NCI-H69 (cell line): ENCODE measurements at places on chromosomes 12 and 14.

DNA sequence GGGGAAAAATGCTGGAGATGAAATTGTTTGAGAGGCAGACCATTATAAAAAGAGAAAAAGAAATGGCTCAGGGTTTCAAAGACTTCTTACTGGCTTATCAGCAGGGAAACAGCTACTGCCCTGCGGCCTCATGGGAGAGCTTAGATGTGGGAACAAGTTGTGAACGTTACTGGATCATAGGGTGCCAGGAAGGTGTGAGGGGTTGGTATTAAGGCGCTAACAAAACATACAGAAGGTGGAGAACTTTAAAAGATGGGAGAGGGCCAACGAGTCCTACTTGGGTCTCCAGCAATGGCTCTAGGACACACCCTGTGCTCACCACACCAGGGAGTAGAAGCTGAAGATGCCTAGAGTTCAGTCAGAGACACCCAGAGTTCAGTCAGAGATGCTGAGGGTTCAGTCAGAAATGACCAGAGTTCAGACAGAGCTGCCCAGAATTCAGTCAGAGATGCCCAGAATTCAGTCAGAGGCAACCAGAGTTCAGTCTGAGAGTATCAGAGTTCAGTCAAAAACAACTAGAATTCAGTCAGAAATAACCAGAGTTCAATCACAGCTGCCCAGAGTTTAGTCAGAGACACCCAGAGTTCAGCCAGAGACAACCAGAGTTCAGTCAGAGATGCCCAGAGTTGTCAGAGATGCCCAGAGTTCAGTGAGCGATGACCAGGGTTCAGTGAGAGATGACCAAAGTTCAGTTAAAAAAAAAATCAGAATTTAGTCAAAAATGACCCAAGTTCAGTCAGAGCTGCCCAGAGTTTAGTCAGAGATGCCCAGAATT is 1103.6 kb downstream of the BCL11B start:
- DNase-seq = no peak

DNA sequence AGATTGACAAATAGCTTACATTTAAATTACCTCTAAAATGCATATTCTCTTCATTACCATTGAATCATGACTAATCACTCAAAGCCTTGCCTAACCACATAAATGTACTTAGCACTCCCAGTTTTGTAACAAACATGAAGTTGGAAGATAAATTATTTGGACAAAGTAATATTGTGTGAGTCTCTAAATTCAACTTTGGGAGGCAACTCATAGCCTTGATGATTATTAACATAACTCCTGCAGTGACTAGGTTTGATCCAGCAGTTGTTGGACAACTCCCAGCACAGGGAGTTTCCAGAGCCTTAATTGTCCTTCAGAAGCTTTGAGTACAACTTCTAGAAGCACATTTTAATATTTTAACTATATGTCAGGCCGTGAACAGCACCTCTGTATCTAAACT is 153.4 kb upstream of the PDZRN4 start:
- DNase-seq = no peak

GRCh38 chr12:42767326-42767954 is 177.9 kb upstream of the PRICKLE1 start:
- DNase-seq = no peak

GRCh38 chr14:86510491-86510890 is 980.5 kb downstream of the FLRT2 start:
- DNase-seq = no peak

DNA sequence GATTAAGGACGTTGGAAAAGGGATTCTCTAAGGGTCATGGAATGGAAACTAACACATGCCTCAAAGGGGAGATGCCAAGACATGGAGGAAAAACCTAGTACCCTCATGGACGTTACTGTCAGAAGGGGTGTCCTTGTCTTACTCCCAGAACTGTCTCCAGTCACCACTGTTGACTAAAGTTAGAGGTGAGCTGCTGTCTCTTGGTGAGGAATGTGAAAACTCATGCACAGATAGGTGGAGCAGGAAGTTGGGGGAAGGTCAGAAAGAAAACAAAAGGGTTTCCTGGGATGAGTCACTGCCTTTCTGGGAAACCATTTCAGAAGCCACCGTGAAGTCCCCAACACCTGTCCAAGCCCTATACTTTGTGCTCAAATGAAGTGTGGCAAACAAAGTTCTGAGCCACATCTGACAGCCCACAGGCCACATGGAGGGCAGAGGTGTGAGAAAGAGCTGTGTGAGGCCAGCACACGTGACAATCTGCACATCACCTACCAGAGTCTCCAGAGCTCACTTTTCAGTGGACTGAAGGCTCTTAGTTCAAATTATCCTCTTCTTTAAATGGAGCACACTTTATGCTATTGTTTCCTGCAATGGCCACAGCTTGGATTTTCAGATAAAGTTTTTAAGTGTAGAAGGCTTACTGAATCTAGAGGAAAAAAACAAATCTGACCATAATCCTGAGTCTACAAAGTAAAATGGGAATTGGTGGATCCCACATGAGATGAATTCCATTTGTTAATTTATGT is 92.9 kb upstream of the EGLN3 start:
- no peak for DNase-seq

DNA sequence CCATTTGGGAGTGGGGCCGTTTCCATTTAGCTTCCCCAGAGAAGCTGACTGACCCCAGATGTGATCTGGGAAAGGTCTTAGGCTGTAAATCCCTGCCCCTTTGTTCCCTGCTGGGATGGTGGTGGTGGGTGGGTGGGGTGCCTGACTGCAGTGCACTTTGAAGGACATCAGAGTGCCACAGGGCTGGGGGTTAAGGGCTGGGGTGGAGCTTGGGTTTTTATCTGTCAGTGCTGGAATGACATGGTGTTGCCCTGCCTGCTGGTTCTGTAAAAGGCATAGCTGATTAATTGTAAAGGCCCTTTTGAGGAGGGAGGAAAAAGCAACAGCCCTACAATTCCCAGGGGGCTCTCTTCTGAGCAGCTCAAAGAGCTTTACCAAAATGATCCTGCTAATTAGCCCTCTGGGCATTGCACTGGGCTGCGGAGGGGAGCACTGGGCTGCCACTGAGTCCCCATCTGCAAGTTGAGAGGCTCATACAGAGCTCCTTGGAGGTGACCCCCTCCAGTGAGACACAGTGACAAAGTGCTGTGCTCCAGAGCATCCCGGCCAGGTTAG is 21.1 kb downstream of the PLEKHG3 start:
- DNase-seq = peak; percentile 96

DNA sequence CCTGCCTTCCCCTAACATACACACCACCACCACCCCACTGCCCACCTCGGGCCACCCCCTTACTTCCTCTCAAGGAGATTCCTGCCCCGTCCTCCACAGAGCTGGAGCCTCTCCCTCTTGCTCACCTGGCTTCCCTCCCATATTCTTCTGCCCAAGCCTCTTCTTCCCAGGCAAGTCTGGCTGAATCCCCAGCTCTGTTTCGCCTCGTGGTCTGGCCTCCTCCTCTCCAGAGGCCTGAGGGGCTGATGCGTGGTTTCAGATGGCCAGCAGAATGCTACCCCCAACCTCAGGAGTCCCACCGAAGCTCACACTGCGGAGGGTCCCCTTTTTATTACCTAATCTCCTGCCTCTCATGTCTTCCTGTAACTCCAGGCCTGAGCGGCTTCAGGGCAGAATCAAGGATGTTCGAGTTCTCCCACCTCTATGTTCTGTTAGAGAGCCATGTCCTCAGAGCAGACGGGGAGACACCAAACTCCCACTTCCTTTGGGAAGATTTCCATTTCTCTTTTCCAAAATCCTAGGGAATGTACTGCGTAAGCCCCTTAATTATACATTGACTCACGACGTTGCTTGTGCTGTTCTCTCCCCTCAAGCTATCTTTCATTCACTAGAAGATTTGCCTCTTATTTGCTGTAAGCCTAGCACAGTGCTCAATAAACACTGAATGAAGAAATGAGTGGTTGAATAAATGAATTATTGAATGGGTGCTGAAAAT is 33.9 kb upstream of the LTBP2 start:
- no peak for DNase-seq

- DNase-seq = no peak
These were observed 95.8 kb downstream of the STXBP6 start for GRCh38 chr14:24954037-24954699.

GRCh38 chr12:7514416-7514815 is 10.8 kb upstream of the CD163 start:
- no peak for DNase-seq

DNA sequence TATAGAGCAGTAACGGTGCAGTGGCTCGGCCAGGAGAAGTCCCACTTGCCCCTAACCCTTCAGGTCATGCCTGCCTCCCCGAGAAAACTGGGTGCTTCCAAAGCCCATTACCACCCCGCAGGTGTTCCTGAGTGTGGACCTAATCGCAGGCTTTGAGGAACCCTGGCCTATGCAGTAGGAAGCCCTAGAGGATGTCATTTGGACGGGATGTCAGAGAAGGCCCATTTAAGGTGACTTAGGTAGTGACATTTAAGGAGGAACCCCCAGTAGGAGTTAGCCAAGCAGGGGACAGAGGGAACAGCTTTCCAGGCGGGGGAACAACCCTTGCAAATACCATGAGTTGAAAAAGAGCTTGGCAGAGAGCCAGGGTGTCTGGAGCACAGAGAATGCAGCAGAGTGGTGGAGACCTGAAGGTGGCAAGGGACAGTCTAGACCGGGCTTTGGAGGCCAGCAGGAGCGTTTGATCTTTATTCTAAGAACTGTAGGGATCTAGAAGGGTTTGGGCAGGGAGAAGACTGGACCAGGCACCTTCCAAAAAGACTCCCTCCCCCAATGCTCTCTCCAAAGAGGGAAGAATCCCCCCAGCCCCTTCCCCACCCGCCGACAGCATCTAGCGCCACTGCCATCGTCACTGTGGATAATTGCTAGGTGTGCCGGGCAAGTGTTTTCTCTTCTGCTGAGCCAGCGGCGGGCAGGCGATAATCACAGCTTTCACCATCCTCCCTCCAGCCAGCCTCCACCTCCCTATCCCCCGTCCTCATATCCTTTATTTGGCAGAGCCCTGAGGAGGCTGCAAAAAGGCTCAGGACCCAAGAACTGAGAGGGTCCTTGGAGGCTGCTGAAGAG is 33.3 kb upstream of the BEGAIN start:
- DNase-seq = peak; percentile 95

DNA sequence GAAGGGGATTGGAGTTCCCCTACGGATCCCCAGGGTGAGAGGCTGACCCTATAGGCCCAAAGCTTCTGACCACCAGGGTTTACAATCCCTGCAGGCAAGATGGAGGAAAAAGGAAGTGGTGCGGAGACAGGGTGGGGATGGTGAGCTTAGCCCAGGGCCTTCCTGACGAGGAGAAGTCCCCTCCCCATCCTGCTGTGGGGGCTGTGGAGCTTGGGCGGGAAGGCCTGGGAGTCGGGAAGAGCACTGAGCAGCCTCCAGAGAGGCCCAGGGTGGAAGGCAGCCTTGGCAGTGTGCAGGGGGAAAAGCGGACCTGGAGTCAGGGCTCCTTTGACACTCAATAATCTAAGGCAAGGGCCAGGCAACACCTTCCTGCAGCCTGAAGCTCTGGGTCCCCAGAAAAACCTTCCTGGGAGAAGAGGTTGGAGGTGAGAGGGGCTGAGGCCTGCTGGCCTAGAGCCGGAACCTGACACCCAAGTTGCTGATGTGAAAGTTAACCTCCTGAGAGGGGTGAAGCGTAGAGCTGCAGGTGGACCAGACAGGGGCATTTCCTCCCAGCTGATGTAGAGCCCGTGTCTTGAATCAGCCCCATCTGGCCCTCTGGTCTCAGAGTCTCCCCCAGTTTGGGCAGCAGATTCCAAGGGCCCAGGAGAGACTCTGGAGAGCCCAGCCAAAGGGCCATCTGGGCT is 6.0 kb downstream of the HDAC7 start:
- DNase-seq = no peak

- no peak for DNase-seq
These were observed at the start of gene FIGNL2 for GRCh38 chr12:51848326-51848727. Gene FIGNL2 (minus strand): TSS chr12:51848718. CDS start chr12:51822413, 26,305 bp downstream.

DNA sequence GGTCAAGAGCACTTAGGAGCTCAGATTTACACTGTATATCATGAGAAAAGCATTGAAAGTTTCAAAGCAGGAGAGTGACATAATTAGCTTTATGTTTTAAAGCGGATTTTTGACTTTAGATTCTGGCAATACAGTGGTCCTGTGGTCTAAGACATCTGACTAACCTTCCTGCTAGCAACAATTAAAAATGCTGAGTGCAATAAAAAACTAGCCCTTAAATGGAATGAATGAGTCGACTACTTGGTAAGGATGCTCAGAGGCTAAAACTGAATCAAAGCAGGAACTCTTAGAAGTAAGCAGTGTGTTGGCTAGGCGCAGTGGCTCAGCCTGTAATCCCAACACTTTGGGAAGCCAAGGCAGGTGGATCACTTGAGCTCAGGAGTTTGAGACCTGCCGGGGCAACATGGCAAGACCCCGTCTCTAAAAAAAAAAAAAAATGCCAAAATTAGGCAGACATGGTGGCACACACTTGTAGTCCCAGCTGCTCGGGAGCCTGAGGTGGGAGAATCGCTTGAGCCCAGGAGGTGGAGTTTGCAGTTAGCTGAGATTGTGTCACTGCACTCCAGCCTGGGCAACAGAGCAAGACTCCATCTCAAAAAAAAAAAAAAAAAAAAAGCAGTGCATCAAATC is 18.9 kb downstream of the BICD1 start:
- no peak for DNase-seq

DNA sequence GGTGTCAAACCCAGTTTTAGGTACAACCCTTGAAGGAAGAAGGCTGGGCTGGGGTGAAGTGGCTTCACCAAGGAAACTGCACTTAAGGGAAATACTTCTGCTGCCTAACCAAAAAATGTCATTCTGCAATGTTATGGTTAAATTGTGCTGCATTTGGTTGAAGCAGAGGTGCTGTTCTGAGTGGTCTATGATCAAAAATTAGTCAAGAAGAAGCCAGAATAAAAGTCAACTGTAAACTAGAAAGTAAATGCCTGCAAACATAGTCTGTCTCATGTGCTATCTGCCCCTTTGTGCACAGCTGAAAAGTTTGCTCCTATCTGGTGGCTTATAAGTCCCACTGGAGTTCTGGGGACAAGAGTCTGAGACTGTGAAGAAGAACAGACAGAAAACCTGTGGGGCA is 158.8 kb downstream of the C12orf42 start:
- DNase-seq = no peak

- no peak for DNase-seq
These were observed 2.4 kb upstream of the GLS2 start for GRCh38 chr12:56490360-56490759.

DNA sequence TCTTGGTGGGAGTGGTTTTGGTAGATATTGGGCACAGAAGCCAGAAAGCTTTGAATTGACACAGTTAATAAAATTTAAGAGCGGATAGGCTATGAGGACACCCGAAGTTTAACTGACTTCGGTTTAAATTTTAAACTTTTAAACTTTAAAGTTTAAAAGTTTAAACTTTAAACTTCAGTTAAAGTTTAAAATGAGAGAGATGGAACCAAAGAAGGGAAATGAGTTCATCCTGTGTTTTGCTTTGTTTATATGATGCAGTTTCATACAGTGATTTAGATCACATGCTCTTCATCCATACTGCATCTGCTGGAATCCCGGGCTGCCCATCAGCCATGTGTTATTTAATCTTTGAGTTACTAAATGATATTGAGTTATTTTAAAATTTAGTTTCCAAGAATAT is 27.2 kb upstream of the LRRK2 start:
- no peak for DNase-seq

DNA sequence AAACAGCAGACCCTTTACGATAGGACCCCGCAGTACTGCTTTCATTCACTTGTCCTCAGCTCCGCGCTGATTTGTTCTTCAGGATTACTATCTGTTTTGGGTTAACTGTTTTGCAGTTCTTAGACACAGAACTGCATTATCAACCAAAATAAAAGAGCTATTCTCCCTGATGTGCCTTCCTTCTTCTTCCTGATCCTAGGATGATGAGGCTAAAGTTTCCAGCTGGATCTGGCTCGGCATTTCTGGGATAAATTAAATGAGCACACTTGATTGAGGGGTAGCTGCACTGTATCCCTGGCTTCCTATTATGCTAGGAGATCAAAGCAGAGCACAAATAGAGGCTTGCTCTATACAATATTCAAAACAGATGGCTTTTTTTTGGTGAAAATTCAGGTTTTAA is 165.7 kb downstream of the FBXL14 start:
- DNase-seq = no peak

GRCh38 chr14:21055432-21056117 is 2.0 kb upstream of the RNASE8 start:
- no peak for DNase-seq
